Iris pigment epithelial cell (primary cell): ENCODE measurements at places on chromosomes 7 and 10.

DNA sequence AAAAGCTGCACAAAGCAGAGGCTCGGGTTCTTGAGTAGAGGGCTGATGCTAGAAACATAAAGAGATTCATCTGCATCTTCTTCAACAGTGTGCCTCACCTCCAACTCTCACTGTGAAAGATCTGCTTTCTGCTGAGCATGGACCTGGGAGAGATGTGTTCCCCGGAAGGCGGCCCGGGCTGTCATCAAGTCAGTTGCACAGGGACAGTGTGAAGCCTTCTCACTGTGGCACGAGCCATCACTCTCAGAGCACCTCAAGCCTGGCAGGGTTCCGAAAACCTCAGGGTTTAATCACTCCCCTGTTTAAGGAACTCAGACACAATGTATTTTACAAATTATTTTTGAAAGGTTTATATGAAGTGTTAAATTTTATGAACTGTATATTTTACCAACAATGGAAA lies 98.7 kb downstream of the RBM20 start:
- DNase-seq, result no peak

GRCh38 chr7:150415161-150416153 lies 35.0 kb upstream of the GIMAP8 start:
- no peak for DNase-seq

- peak; percentile 97 for DNase-seq
Observed at GRCh38 chr10:18044976-18045720, 93.4 kb downstream of the SLC39A12 start.

- no peak for DNase-seq
Observed at GRCh38 chr10:56895306-56895705, 534.2 kb upstream of the ZWINT start.

- no peak for DNase-seq
Observed at GRCh38 chr7:29479301-29480200, 84.1 kb upstream of the PRR15 start.

GRCh38 chr7:46226860-46227259 lies 305.8 kb upstream of the IGFBP3 start:
- peak; percentile 76 for DNase-seq

DNA sequence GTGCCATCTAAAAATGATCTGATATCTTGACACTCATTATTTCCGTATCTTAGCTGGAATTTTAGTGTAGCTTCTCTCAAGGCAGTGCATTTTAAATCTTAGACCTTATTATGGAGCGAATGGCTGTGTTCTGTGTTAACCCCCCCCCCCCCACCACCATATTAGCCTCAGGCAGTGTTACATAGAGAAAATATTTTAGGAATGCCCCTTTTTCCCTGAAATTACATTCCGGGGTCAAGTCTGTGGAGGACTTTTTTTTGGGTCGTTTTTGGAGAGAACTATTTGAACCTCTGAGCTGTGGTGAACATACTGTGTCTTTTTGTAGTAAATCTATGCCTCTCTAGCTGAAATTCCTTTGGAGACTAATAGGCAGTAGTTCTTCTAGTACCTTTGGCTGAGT lies 3.1 kb downstream of the CCDC126 start:
- no peak for DNase-seq

DNA sequence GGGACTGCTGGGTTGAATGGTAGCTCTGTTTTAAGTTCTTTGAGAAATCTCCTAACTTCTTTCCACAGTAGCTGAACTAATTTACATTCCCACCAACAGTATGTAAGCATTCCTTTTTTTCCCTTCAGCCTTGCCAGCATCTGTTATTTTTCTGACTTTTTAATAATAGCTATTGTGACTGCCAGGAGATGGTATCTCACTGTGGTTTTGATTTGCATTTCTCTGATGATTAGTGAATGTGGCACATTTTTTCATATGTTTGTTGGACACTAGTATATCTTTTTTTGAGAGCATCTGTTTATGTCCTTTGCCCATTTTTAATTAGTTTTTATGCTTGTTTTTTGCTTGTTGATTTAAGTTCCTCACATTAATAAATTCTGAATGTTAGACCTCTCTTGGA lies 990.8 kb downstream of the GATA3 start:
- DNase-seq, result no peak

DNA sequence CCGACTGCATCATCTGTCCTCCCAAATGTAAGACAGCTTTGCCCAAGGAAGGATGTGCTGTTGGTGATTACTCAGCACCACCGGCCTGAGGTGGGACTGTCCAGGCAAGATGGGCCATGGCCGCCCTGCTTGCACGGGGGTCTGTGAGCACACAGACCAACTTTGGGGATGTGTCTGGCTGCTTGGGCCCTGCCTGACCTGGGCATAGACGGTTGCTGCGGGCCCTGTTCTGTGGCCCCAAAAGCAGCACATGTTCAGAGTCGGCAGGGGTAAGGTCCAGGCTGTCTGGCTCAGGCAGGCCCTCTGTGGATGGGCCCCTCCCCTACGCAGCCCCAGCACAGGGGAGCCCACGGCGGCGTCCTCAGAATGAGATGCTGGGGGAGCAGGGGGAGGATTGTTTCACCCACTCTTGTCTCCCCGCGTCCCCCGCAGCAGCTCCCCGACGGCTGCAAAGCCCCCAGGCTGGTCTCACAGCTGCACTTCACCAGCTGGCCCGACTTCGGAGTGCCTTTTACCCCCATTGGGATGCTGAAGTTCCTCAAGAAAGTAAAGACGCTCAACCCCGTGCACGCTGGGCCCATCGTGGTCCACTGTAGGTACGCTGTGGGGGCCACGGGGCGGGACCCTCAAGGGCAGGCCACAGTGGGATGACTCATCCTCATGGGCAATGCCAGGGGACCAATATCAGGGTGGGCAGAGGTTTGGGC lies 58.4 kb downstream of the MKI67 start:
- no peak for DNase-seq

DNA sequence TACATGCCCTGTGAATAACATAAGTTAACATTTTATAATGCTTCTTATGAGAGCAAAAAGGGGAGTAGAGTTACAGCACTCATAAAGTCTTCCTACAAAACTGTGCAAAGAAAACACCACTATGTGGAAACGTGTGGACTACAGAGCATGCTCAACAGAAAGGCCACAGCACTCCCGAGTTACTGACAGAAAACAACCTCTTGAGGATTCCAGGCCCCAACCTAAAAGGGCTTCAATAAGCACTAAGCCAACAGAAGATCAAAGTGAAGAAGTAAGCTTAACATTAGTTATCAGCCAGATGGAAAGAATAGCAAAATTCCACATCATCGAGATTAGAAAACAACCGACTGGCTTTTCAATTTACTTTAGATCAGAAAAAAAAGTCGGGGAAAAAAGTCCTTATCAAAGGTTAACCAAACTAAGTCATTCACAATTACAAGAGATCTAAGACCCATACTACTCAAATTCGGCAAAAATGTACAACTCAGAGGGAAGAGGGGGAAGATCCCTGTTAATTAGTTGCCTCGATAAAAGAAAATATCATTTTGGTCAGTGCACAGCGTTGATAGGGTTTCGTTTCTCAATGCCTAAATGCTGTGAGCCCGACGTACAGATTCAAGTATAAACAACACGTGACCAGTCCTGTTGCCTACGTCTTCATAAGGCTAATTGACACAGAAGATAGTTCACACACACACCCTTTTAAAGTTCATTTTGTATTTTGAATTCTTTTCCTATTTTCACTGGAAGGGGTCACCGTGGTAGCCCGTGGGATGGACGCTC lies 1.4 kb downstream of the KBTBD2 start:
- DNase-seq, result peak; percentile 85

- no peak for DNase-seq
Observed at GRCh38 chr10:47046321-47047126, 135.3 kb downstream of the PTPN20 start.

DNA sequence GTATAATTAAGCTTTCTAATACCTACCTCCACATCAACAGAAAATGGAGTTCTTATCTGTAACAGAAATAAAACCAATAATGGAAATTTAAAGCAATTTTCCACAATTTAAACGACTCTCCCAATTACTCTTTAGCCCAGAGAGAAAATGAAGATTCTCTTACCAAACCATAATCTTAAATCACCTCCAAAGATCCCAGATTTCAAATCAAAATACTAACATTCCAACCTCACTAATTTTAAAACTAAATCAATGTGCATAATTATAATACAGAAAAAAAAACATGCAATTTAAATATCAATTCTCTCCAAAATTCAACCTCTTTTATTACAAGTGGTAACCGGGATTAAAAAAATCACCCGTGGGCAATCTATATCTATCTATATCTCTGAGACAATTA lies 1.5 kb downstream of the HERC4 start:
- no peak for DNase-seq

- no peak for DNase-seq
Observed at GRCh38 chr10:60954035-60954434, 10.1 kb upstream of the RHOBTB1 start.

GRCh38 chr10:124564881-124565280 lies 103.3 kb downstream of the LHPP start:
- DNase-seq, result no peak

- DNase-seq, result no peak
Observed at GRCh38 chr10:28738200-28738599, 60.9 kb downstream of the BAMBI start.

DNA sequence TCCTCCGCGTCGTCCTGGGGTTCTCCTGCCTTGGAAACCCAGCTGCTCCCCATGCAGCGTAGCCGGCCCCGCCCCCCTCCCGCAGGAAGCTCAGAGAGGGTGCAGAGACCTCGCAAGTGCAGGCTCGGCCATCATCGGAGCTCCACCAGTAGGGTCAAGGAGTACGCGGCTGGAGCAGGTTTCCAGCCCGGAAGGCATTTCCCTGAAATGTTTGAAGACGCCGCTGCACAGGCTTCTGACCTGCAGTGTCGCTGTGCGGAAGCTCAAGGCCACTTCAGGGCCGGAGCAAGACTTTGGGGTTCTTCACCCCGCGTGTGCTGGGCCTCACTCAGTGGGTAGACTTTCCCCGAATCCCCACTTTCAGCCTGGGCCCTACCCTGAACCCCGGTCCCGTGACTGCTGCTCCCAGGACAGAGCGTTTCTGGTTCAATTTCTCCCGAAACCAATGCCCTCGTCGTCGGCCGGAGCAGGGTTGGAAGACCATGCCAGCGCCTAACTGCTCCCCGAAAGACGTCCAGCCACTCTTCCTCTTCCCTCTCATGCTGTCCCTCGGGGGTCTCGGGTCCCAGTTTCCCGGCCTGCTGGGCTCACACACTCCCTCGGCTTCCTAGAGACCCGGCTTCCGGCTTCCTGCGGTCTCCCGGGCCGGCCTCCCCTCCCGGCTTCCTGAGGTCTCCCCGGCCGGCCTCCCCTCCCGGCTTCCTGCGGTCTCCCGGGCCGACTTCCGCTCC lies 52.1 kb downstream of the INSIG1 start:
- no peak for DNase-seq

DNA sequence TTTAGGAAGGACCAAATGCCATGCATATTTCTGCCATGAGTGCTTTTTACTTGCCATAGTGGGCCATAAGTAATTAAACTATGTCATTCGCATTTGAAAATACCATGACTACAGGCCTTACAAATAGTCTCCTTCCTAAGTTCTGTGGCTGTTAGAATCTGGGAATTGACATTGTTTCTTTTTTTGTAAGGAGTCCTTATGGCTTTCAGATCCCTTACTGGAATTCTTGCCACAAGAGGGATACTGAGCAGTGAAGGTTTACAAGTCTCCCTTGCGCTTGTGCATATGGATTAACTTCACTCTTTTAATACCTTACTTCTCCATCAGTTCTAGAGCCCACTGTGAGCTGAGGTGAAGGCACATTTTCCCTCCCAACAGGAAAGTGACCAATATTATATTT lies 166.0 kb downstream of the NRG3 start:
- DNase-seq, result no peak

GRCh38 chr7:17710312-17710711 lies 230.0 kb downstream of the SNX13 start:
- DNase-seq, result no peak

DNA sequence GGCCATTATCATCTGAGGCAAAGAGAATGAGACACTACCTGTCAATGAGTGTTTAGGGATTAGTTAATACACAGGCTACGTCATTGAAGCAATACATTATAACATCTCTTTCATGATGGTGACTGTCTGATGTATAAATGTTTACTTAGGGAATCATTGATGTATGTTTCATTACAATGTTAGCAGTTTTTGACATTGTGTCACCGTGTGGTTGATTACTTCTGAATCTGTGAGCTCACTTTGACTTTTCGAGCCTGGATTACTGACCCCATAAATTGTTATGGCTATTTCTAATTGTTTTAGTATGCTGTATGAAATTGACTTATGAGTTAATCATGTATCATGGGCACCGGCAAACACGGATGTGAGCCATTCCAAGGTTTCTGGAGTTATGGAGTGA lies 494.0 kb downstream of the MAGI2 start:
- peak; percentile 30 for DNase-seq

DNA sequence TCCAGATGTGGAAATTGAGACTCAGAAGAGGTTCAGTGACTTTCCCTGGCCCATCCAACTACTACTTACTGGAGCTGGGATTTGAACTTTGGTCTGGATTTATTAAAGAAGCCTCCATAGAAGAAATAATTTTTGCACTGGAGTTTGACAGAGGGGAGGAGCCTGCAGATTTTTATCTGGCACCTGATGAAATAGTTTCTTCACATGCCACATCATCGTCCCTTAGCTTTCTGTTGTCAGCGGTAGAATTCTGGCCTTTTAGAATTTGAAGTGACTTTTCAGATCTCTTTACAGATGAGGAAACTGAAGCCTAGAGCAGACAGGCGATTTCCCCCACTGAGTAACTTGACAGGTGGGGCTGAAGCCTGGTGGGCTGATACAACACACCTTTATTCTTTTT lies 233.5 kb downstream of the LRMDA start:
- no peak for DNase-seq

- no peak for DNase-seq
Observed at GRCh38 chr10:97174941-97175340, 10.8 kb downstream of the SLIT1 start.
